Caki2 (cell line): ENCODE measurements at places on chromosomes 4 and X. TPM values are rescaled to one million over a fixed set of nuclear protein-coding genes. Genes with fewer than 3 reads are reported as not detected.

- no peak for DNase-seq
Observed at GRCh38 chr4:40570348-40571077, 59.2 kb downstream of the RBM47 start.

- no peak for DNase-seq
Observed at GRCh38 chrX:72100824-72101351, 30.8 kb downstream of the RTL5 start.

DNA sequence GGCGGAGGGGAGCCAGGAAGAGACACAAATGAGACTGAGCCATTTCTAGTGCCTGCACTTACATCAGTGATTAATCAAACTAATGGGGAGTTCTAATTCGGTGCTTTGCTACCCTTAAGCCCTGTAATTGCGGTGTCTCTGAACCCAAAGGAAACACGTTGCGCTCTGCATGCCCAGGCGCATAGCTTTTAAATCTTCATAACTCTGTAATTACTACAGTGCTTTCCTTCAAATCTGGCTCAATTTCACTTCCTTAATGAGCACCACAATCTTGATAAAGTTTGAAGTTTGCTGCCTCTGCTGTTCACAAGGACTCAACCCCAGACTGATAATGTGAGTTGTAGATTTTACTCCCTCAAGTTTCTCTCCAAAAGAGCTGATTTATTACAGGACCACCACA, 5.7 kb upstream of the NHS start:
- DNase-seq: no peak

DNA sequence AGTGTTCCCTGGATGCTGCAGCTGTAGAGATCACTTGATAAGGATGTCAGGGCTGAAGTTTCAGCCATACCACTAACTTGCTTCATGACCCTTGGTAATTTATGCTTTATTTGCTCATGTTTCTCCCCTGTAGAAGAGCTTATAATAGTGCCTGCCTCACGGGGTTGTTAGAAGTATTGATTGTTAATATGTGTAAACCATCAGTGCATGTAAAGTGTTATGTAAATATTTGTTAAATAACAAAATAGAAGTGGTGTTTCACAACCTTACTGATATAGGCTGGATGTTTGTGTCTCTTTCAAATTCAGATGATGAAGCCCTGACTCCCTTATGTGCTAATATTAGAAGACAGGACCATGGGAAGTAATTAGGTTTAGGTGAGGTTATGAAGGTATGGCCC, 1.5 kb upstream of the CXCL2 start:
- DNase-seq: no peak

GRCh38 chr4:39616651-39617050, 22.0 kb downstream of the SMIM14 start:
- DNase-seq: no peak

- DNase-seq: no peak
Observed at GRCh38 chr4:89939994-89940393, 45.3 kb downstream of the MMRN1 start.

GRCh38 chr4:39609454-39609931, 29.2 kb downstream of the SMIM14 start:
- DNase-seq: peak; percentile 69

- DNase-seq: no peak
Observed at GRCh38 chr4:81061344-81061730, 30.8 kb downstream of the BMP3 start.

- no peak for DNase-seq
Observed at GRCh38 chr4:83212041-83212851, 72.4 kb downstream of the COQ2 start.

GRCh38 chrX:118631586-118631985, 95.8 kb upstream of the IL13RA1 start:
- no peak for DNase-seq

GRCh38 chr4:184382189-184382846, 92.0 kb downstream of the IRF2 start:
- no peak for DNase-seq

GRCh38 chr4:184421533-184422155, 52.7 kb downstream of the IRF2 start:
- no peak for DNase-seq

DNA sequence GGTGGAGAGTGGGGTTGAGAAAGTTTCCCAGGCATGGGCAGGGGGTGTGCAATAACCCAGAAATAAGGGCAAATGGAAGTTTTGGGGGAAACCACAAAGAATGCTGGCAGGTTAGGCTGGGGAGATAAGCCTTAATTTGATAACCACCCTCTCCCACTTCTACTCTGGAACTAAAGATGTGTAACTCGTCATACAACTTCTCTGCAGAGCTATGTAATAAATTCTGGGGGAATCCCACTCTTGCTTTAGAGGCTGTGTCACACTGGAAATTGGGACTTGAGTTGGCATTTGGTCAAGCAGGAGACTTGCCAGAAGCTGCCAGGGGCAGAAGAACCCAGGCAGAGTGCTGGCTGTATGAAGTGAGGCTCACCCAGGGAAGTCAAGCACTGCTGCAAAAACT, 170.9 kb upstream of the CPEB2 start:
- DNase-seq: no peak

DNA sequence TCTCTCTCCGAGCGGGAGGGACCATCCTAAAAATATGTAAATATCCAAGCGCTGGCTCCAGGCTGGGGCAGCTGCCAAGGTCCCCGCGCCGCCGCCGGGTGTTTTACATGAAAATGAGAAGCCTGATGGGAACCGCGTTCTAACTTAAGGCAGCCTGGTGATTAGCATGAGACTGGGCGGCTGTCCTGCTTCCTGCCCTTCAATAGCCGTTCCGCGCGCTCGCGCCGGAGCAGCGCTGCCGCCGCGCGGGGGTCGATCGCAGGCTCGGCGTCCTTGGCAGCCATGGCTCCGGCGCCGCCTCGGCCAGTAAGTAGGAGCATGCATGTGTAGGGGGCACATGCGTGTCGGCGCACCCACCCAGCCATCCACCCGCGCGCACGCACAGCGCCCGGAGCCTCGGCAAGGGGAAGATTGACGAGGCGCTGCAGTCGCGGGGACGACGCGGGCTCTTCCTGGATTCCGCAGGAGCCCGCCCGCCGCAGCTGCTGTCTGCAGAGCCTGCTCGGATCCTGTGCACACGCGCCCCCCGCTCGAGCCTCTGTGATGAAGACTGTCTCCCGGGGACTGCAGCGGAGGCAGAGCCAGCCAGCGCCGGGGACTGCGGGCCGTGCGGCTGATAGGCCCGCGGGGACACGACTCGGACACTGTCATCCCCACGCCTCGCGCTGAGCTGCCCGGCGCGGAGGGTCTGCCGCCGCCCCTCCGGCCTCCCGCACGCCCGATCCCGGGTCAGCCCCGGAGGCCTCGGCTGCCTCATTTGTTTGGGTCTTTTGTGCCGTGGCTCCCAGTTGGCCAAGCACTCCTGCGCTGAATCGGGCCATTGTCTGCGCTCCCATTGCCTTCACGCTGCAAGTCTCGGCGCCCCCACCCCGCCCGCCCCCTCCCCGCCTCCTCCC, 734 bp downstream of the STOX2 start:
- DNase-seq: no peak

DNA sequence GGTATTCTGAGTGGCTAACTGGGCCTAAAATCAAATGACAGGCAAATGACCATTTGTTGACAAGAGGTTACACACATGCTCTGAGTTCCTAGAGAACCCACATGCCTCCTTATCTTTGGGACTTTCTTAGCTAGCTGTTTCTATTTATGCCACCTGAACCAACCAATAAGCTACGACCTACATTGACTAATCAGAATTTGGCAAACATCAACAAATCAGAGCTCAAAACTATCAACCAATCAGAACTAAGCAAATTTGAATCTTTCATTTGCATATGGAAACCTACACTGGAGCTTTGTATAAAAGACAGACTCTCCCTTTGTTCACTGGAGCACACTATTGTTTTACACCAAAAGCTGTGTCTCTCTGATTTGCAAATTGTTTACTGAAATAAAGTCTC, 192.0 kb downstream of the CXXC4 start:
- no peak for DNase-seq

- DNase-seq: no peak
Observed at GRCh38 chr4:8908206-8908893, 36.7 kb upstream of the HMX1 start.

DNA sequence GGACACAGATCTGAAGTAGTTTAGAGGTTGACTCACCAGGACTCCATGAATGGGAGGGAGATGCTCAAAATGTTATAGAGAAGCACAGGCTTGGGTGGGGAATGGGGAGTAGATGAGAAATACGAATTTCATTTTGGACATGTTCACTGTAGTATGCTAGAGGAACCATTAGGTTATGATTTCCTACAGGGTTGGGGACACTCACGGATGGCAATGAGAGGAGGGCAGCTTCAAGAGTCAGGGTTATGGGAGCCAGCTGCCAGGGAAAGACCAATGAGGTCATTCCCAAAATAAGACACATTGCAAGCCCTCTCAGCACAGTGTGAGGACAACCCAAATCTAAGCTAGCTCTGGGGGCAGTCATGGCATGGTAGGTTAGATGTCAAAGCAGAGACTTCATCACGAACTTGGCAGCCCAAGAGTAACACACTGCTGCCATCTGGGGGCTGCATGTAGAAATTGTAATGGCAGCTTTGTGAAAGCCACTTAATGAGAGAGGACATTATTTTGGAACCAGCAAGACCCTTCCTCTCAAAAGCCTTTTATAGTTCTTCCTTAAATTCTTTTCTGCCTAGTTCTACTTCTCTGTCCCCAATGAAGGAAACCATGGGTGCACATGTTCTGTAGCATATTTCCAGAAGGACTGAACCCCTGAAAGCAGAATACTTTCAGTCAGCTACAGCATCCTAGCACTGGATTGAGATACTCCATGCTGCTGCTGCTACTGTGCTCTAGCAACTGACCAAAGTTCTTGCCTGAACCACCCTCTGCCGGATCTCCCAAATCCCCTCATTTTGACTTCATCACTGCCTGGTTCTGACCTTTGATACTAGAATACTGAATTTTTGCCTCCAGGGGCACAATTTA, 16.2 kb upstream of the ZCCHC12 start:
- DNase-seq: peak; percentile 18

- DNase-seq: no peak
Observed at GRCh38 chr4:164606478-164606877, 147.5 kb upstream of the SMIM31 start.

- DNase-seq: peak; percentile 22
Observed at GRCh38 chrX:17876135-17876534, 15.0 kb upstream of the RAI2 start.

DNA sequence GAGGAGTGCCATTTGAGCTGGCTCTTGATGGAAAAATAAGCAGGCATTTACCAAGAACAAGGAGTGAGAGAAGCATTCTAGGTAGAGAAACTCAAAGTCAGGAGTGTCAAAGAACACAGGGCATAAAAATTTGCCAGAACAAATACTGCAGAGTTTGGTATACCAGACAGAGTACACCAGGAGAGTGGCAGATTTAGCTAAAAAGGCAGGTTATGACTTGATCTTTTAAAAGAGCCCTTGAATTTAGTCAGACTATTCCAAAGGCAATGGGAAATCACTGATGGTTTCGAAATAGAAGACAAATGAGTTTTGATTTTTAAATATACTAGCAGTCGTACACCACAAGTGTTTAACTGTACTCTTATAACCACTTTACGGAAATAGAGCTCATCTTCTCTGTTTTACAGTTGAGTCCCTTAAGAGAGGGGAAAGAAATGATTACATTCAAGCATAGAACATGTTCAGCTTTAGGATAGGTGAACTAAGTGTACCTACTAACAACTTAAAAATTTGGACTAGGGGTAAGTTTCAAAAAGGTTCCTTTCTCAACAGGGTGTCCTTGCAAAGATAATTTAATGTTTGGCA, 10.2 kb downstream of the UBE2D3 start:
- DNase-seq: no peak

DNA sequence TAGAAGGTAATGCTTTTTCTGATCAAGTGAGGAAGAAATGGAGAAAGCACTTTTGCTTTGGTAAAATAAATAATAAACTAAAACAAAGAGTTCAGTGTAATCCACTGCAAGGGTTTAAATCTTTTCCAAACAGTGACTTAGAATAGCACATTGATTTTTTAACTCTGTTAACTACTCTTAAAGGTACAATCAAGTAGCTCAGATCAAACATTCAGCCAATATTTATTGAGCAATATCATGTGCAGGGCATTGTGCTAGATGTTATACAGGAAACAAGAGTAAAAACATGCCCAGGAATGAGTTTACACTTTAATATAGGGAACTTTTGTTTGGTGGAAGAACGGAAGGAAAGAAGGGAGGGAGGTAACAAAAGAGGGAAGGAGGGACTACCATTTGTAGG, 479.8 kb downstream of the KLHL13 start:
- DNase-seq: no peak

DNA sequence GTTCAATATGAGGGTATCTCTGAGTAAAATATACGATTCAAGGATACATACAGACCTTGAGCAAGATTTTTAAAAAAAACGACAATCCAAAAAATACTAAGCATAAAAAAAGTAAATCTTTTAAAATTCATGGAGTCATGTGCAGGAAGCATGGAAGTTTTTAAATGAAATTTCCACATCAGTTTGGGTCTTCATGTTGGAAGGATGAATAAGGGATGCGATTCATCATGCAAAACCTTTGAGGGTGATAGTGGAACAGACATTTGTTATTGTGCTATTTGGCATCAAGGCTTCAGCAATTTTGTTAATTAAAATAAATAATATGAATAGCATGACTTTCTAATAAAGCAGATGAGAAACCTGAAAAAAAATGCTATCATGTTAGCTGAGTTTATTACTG, 815.0 kb upstream of the PCDH10 start:
- no peak for DNase-seq

DNA sequence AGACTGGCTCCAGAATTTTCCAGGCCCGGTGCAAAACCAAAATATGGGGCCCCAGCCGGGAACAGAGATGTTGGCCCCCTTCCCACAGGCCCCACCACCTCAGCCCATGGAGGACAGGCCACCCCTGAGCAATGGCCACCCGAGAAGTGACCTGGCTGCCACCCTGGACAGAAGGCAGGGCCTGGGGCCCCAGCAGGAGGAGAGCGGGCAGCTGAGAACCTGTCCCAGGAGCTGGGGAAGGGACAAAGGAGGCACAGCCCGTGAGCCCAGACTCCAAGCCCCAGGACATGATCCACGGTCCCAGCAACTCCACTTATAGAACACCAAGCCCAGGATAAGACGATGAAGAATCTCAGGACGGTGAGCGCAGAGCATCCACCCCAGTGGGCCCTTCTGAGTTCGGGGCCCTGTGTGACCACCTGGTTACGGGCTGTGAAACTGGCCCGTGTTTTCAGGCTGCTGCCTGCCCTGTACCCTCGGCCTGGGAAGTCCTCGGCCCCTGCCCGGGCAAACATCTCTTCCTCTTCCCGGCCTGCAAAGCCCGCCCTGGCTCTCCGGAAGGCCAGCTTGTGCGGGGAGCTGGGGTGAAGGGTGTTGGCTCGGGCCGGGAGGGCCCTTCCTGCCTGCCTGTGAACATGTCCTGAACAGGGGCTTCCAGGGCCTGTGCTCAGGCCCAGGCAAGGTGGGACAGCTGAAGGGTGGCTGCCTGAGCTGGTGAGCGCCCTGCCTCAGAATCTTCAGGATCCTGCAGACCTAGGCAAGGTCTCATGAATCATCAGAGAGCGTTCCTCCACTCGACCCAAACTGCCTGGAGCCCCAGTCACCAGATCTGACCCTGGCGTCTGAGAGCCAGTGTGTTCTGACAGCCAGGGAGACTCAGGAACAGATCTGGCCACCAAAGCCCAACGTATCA, 47.0 kb upstream of the MAN2B2 start:
- DNase-seq: no peak

MAGED4 gene
- total RNA-seq: 2.3 and 5.7 TPM in 2 replicates

DOK7 gene
- total RNA-seq: 19.8 and 20.7 TPM in 2 replicates

F8A2 gene
- total RNA-seq: not detected in 2 replicates

KCTD8 gene
- not detected in 2 replicates for total RNA-seq

DCAF8L1 gene
- total RNA-seq: not detected in 2 replicates

ODAPH gene
- total RNA-seq: 0.17 TPM in 1 of 2 replicates, not detected in the other

TMPRSS11F gene
- total RNA-seq: not detected in 2 replicates

SLITRK2 gene
- 0.03 TPM in 1 of 2 replicates, not detected in the other for total RNA-seq

LPAR4 gene
- not detected in 2 replicates for total RNA-seq

SPACA5 gene
- not detected in 2 replicates for total RNA-seq
